Stimulated activated CD8-positive, alpha-beta memory T cell treated with anti-CD3 and anti-CD28 coated beads, Interleukin-2, amount 100 ng/mL, for 1 hour (primary cell): ENCODE measurements at places on chromosomes 6 and 20.

- DNase-seq = no peak
These were observed 924 bp downstream of the FAM162B start for GRCh38 chr6:116764629-116764960.

- no peak for DNase-seq
These were observed 17.8 kb downstream of the OR2H2 start for GRCh38 chr6:29602564-29603361.

- DNase-seq = no peak
These were observed 101.4 kb downstream of the ZNF217 start for GRCh38 chr20:53492212-53492611.

DNA sequence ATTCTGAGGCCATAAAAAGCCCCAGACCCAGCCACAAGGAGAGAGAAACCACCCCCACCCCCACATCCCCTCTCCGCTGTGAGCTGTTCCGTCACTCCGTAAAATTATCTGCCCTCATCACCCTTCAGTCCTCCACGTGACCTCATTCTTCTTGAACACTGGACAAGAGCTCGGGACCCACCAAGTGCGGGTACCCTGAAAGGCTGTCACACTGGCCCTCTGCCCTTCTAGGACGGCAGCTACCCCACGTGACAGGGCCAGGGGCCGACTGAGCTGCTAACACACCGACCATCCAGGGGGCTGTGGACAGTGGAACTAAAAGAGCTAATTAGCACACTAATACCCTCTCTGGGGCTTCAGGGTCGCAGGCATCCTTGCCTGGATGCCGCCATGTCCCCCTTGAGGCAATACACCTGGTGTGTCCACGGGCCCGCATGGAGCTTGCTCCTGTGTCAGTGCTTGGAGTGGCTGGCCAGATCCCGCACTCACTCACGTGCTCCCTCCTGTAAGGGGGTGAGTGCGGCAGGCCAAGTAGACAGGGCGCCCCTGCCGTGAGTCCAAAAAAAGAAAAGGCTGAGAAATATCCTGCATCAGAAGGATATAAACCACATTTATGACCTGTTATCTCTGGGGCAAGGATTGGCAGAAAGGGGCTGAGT lies 29.2 kb upstream of the AHCY start:
- no peak for DNase-seq

GRCh38 chr6:33118525-33119123 lies 42.8 kb downstream of the HLA-DPB1 start:
- DNase-seq = no peak

GRCh38 chr6:145028144-145028818 lies 707.0 kb downstream of the EPM2A start:
- no peak for DNase-seq

DNA sequence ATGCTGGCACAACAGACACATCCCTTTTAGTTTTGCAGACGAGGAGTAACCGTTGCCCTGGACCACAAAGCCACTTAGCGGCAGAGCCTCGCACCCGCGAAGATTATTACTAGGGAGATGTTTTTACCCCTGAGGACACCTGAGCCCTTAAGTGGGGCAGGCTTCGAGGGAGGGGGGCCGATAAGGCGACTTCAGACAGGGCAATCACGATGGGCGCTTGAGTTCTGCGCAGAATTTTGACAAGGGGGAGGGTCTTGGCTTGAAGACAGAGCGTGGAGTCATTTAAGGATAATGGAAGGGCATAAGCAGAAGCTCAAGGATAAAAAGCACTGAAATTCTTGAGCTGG lies 650 bp upstream of the TTK start:
- DNase-seq = no peak

DNA sequence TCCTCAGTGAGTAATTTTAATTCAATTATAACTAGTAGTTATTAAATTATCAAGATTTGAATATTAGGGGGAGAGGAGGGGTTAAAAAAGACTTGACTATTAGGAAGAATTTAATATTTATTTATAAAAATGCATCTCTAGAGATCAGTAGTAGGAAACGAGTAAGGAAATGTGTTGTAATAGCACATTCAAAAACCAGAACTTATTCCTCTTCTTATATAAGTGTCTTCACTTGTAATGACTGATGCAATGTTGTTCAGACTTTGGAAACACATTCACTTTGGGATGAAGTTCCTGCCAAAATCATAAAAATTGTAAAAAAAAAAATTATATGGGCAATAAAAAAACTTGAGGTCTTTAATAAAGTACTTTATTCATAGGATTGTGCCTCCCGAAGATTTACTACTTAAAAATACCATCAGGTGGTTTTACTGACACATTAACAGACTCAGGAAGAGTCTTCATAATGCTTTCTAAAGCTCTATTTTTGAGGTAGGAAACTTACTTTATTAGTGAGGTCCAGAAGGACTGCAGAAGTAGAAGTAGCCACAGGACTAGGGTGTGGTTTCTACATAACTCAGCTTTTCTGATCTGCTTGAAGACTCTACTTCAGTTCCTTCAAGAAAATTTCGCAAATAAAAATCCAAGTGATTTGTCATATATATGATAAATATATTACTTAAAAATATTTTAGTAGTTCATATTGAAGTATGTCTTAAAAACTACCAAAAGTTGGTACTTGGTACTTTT lies 59.8 kb downstream of the CCDC170 start:
- DNase-seq = no peak

GRCh38 chr6:168124921-168125320 lies 45.9 kb upstream of the FRMD1 start:
- DNase-seq = no peak

DNA sequence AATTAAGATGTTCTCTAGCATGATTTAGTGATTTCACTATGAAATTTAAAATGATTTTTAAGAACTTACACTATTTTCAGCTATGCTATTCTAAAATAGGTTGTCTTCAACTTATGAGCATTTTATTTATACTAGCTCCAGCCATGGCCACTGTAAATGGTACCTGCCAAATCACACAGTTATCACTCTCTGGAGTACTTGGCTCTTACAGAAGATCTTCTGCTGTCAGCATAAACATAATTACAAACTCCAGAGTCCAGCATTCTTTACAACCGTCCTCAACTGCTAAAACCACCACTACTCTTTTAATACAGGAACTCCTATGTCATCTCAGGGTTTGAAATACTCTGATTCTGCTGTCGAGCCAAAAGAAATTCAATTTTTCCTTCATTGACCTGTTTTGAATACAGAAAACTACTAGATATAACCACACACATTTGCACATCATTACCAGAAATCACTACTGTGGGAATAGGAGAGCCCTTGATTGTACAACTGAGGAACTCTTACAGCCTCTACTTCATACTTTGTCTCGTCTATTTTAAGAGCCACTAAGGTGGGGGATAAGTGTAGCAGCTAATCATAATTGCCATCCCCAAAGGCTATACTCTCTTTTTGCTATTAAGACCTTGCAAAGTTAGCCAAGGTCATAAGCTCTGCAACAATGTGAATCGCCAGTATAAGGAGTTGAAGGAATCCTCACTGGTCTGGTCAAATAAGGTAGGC lies 93.7 kb downstream of the PHIP start:
- no peak for DNase-seq
